Stimulated activated CD4-positive, alpha-beta T cell treated with anti-CD3 and anti-CD28 coated beads, Interleukin-2, amount 100 ng/mL, for 48 hours (primary cell): ENCODE measurements at places on chromosomes 1 and 21.

GRCh38 chr1:210662291-210663050 lies 333.8 kb downstream of the HHAT start:
- no peak for DNase-seq

DNA sequence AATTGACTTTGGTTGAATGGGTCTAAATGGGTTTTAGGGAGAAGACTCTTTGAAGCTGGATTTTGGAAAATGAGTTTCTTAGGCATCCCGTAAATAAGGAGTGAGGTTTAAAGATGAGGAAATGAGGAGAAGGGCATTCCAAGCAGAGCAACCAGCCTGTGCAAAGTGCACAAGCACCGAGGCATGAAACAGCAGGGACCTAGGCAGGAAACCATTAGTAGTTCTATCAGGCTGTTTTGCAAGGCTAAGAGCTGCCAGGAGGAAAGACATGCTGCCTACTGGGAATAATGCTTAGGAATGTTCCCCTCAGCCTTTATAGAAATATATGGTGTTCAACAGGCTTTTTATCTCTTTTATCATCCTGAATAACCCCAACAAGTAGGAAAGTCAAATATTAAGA lies 153.1 kb upstream of the FGGY start:
- DNase-seq: no peak

- no peak for DNase-seq
Observed at GRCh38 chr1:204271970-204272369, 58.2 kb upstream of the GOLT1A start.

- no peak for DNase-seq
Observed at GRCh38 chr1:107276247-107276646, 135.4 kb downstream of the NTNG1 start.

GRCh38 chr1:102853701-102854187 lies 254.6 kb downstream of the COL11A1 start:
- no peak for DNase-seq

GRCh38 chr1:233065685-233066084 lies 115.3 kb downstream of the NTPCR start:
- DNase-seq: no peak

GRCh38 chr1:209038735-209039134 lies 544.8 kb upstream of the CAMK1G start:
- no peak for DNase-seq

GRCh38 chr1:27885114-27885528 lies 12.8 kb downstream of the THEMIS2 start:
- no peak for DNase-seq

GRCh38 chr21:34274001-34274400 lies 89.8 kb upstream of the KCNE2 start:
- DNase-seq: no peak

GRCh38 chr1:165116171-165116570 lies 240.3 kb downstream of the LMX1A start:
- DNase-seq: no peak

- DNase-seq: peak; percentile 27
Observed at GRCh38 chr1:178724728-178725465, at the start of gene RALGPS2. RALGPS2 (plus strand) TSS chr1:178725244; CDS start chr1:178776765, 51,521 bp downstream.

DNA sequence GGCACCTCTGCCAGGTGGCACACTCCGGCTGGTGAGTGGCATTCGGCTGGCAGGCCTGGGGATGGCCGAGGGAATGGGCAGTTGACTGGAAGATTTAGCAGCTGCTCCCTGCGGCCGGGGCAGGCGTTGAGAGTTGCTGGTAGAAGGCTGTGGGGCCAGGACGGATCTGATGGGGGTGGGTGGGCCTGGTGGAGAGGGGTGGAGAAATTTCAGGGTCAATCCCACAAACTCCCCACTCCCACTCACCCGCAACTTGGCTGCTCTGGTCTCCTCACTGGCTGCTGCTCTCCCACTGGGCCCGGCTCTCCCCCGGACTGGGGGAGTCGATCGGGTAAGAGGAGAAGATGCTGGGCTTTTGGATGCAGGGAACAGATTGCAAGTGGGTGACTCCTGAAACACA lies 2.1 kb downstream of the PSRC1 start:
- DNase-seq: no peak

GRCh38 chr1:52569449-52570210 lies 16.7 kb upstream of the TUT4 start:
- no peak for DNase-seq

DNA sequence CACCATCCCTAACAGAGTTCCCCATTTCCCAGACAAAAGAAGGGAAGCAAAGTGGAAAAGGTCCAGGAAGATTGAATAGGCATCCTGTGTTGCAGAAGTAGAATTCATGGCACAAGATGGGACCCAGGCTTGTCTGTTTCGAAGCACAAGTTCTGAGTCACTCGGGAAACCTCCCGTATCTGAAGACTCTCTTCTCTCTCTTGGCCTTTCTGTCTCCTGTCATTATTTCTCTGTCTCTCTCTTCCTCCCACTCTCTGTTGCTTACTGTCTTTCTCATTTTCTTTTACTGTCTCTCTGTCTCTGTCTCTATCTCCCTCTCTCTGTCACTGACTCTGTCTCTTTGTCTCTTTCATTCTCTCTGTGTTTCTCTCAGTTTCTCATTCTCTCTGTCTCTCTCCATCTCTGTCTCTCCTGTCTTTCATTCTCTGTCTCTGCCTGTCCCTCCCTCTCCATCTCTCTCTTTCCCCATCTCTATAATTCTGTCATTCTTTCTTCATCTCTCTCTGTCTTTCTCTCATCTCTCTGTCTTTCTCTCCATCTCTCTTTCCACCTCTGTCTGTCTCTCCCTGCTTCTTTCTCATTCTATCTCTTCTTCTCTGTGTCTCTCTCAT lies 23.7 kb downstream of the RNF187 start:
- DNase-seq: no peak

DNA sequence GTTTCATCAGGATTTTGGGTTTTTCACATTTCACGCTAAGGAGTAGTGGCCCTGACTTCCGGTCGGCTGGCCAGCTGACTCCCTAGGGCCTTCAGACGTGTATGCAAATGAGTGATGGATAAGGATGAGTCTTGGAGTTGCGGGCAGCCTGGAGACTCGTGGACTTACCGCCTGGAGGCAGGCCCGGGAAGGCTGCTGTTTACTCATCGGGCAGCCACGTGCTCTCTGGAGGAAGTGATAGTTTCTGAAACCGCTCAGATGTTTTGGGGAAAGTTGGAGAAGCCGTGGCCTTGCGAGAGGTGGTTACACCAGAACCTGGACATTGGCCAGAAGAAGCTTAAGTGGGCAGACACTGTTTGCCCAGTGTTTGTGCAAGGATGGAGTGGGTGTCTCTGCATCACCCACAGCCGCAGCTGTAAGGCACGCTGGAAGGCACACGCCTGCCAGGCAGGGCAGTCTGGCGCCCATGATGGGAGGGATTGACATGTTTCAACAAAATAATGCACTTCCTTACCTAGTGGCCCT lies 23.1 kb upstream of the TNFRSF1B start:
- no peak for DNase-seq

GRCh38 chr1:231416901-231417300 lies 5.2 kb downstream of the EGLN1 start:
- DNase-seq: no peak

DNA sequence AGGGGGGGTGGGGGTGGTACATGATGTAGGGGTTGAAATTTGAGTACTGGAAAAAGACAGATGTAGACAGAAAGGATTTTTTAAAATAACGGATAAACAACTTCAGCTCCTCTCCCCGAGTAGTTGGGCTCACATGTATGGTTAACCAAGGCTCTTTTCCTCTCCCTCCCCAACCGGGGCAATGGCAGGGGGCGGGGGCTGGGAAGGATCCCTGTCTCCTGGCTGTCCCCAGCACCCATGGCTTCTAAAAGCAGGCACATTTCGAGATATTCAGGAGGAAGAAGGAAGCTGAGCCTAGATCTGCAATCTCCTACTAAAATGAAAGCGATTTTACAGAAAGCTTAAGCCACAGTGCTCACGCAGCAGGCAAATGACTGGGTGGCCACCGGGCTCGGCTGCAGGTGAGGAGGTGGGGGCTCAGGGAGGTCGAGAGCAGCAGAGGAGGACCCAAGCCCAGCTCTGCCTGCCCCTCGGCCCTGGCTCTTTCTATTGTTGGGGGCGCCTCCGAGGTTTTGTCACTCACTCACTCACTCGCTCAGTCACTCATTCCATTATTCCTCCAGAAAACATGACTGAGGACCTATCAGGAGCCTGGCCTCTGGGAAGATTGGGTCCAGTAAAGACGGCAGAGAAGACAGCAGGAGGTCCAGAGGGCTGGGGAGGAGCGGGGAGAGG lies 573.3 kb downstream of the PTPRU start:
- no peak for DNase-seq

DNA sequence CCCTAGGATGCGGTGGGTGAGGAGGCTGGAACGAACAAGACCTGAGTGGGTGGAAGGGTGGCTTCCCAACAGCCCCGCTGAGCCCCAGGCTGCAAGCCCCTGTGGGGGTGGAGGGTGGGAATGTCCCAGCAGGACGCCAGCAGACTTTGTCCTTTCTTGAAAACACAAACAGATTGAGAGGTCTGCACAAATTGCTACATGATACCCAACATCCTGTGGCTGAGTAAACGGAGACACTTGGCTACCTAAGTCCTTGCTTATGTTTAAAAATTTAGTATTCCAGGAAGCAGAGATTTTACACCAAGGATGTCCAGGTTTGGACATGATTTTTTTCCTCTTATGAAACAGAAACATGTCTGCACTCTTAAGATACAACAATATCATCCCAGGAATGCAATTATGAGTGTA lies 11.8 kb upstream of the F3 start:
- no peak for DNase-seq

DNA sequence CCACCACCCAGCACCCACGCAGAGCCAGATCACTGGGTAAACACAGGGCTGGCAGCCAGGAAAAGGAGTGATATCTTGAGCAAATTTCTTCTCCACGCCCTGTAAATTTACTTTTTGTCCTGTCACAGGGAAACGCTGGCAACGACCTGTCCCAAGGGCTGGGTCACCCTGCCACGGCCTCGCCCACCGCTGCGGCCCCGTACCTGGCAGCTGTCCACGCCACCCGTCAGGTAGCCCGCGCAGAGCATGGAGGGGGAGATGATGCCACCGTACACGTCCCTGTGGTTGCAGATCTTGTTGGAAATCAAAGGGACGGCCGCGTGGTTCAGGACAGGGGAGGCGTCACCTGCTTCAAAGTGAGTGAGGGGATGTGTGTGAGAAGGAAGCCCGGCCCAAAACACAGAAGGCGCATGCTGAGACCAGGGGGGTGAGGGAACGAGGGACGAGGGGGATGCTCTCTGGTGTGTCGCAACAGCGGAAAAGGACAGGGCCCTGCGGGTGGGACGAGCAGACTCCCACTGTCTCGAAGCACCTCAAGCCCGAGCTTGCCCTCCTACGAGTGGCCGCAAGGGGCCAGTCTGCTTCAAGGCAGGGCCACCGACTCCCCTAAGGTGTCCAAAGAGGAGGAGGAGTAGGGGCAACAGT lies 10.1 kb upstream of the TFF1 start:
- DNase-seq: no peak

- no peak for DNase-seq
Observed at GRCh38 chr1:77672374-77672773, 10.1 kb downstream of the ZZZ3 start.

GRCh38 chr1:54839824-54840223 lies 38.7 kb upstream of the TTC22 start:
- DNase-seq: no peak

DNA sequence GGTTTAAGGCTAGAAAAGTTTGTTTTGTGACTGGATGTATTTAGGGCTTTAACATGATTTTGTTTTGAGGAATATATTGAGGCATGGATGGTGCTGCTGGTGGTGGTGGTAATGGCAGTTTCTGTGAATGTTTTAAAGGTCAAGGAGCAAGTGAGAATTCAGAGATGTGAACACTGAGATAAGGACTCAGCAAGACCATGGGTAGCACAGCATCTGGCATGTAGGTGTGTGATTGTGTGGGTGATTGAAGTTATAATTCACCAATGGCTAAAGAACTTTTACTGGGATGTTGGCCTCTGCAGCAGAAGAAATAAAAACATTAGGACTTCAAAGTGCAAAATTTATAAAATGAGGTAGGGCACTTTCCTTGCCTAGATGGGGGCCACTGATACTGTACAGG lies 65.9 kb downstream of the MACF1 start:
- no peak for DNase-seq

- no peak for DNase-seq
Observed at GRCh38 chr21:28213261-28213660, 779.4 kb downstream of the LTN1 start.

GRCh38 chr1:45753248-45754037 lies 3.0 kb upstream of the IPP start:
- DNase-seq: no peak

GRCh38 chr1:205504311-205505075 lies at the start of gene CDK18:
CDK18 (plus strand) TSS chr1:205504669; CDS start chr1:205523168, 18,499 bp downstream.
- DNase-seq: no peak

- DNase-seq: no peak
Observed at GRCh38 chr1:209041927-209042326, 541.6 kb upstream of the CAMK1G start.

GRCh38 chr1:8951231-8951630 lies 5.6 kb downstream of the CA6 start:
- DNase-seq: no peak

DNA sequence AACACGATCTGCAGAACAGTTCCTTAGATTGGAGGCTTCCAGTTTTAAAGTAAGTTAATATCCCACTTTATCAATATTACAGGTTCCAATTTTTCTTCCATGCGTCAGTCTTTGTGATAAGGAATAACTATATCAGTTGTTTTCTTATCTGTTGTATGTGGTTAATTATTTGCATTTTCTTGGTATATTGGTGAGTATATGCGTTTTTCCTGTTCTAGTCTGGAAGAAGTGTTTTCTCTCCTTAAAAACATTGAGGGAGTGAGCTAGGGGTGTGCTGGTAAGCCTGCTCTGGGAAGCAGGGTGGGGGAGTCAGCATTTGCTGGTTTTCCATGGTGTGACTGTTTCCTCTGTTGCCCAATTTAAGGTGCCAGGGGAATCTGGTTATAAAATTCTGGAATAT lies 50.2 kb upstream of the KIF1B start:
- DNase-seq: no peak

GRCh38 chr1:64215576-64215975 lies 12.2 kb downstream of the UBE2U start:
- no peak for DNase-seq

GRCh38 chr1:228510101-228510802 lies 23.1 kb downstream of the RNF187 start:
- no peak for DNase-seq

GRCh38 chr1:89941110-89941766 lies 53.7 kb upstream of the ZNF326 start:
- DNase-seq: no peak

- no peak for DNase-seq
Observed at GRCh38 chr1:68339505-68339904, 107.2 kb upstream of the WLS start.

GRCh38 chr1:222284466-222284865 lies 263.4 kb downstream of the HHIPL2 start:
- no peak for DNase-seq

DNA sequence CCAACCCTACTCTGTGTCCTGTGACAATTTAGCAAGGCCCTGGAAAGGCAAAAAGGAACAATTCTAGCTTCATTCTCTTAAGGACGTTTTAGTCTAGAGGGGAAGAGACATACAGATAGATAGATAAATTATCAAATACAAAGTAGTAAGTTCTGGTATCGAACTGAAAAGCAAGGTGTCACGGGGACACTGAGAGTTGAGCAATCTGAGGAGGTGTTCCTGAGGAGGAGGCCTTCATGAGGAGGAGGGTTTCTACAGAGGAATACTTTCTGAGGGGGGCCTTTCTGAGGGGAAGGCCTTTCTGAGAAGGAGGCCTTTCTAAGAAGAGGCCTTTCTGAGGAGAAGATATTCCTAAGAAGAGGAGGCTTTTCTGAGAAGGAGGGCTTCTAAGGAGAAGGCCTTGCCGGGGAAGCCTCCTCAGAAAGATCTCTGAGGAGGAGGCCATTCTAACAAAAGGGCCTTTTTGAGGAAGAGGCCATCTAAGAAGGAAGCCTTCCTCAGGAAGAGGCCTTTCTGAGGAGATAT lies 155.9 kb upstream of the COA6 start:
- DNase-seq: no peak
